B cell (primary cell): ENCODE measurements at places on chromosomes 16 and 17. TPM values are rescaled to one million over a fixed set of nuclear protein-coding genes. Genes with fewer than 3 reads are reported as not detected.

Gene OR1D2
- not detected in 2 replicates for total RNA-seq

Gene TOM1L1
- not detected in 2 replicates for total RNA-seq

Gene IFI35
- total RNA-seq, result 34.7 and 37.2 TPM in 2 replicates

Gene SRCIN1
- total RNA-seq, result 0.44 and 0.66 TPM in 2 replicates

Gene KRT28
- not detected in 2 replicates for total RNA-seq

Gene CALCOCO2
- total RNA-seq, result 139 and 148 TPM in 2 replicates

Gene OR1E1
- total RNA-seq, result not detected in 2 replicates

Gene TMEM88
- 5.1 and 6.0 TPM in 2 replicates for total RNA-seq

Gene TCAP
- total RNA-seq, result 4.2 and 5.1 TPM in 2 replicates

Gene PRM2
- total RNA-seq, result not detected in 2 replicates

Gene BEAN1
- total RNA-seq, result not detected in 2 replicates

Gene IRX6
- 0.15 TPM in 2 replicates for total RNA-seq

Gene PRR29
- total RNA-seq, result not detected in 2 replicates

Gene SPHK1
- total RNA-seq, result 2.2 and 2.4 TPM in 2 replicates

Gene AGRP
- not detected in 2 replicates for total RNA-seq

Gene DBNDD1
- total RNA-seq, result 2.1 and 3.1 TPM in 2 replicates

Gene CDRT15
- not detected in 2 replicates for total RNA-seq

Gene TELO2
- 81.9 and 88.4 TPM in 2 replicates for total RNA-seq
